Liver (tissue), 10 donors: ENCODE measurements at places on chromosomes 11 and 22.

DNA sequence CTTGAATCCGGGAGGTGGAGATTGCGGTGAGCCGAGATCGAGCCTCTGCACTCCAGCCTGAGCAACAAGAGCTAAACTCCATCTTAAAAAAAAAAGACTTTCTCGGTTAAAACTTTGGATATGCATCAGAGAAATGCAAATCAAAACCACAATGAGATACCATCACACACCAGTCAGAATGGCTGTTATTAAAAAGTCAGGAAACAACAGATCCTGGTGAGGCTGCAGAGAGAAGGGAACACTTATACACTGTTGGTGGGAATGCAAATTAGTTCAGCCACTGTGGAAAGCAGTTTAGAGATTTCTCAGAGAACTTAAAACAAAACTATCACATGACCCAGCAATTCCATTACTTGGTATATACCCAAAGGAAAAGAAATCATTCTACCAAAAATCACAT, 619.4 kb upstream of the KIRREL3 start:
- no peak for DNase-seq

GRCh38 chr11:17641792-17642350, 77.5 kb upstream of the MYOD1 start:
- no peak for DNase-seq

DNA sequence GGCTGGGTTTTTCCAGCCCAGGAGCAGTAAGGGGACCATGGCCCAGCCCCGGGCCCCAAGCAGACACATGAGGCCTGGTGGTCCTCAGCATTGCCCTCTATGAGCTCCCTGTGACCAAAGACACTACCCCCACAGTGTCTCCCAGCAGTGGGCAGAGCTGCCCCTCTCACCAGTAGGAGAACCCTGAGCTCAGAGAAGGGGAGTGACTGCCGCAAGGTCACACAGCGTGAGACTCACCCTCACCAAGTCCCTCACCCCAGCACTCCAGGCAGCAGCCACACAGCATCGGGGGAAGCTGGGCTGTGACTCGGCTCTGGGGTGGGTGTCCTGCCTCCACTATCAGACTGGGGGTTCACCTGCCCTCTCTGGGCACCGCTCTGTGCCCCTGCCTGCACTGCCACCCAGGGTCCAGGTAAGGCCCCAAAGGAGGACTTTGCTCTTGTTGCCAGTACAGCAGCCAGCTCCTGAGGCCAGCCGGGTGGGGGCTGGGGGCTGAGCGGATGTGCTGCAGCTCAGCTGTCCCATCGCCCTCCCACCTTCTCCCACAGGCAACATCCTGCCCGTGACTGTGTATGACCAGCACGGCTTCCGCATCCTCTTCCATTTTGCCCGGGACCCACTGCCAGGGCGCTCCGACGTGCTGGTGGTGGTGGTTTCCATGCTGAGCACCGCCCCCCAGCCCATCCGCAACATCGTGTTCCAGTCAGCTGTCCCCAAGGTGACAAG, 7.9 kb upstream of the SH3BP1 start:
- no peak for DNase-seq

GRCh38 chr11:93668171-93668570, 6.7 kb downstream of the CEP295 start:
- DNase-seq = no peak

- no peak for DNase-seq
Observed at GRCh38 chr11:58727415-58727797, 4.3 kb downstream of the GLYAT start.

GRCh38 chr22:27801616-27802345, at the start of gene MN1:
TSS of gene MN1 (minus strand) at chr22:27801756. CDS start at chr22:27800543, 1,213 bp downstream.
- peak; percentile 39 for DNase-seq

GRCh38 chr11:129644326-129644725, 171.3 kb upstream of the TMEM45B start:
- no peak for DNase-seq

GRCh38 chr22:50531962-50532674, 2.3 kb upstream of the TYMP start:
- DNase-seq = peak; percentile 61

GRCh38 chr11:126197277-126197939, 14.0 kb downstream of the RPUSD4 start:
- no peak for DNase-seq

DNA sequence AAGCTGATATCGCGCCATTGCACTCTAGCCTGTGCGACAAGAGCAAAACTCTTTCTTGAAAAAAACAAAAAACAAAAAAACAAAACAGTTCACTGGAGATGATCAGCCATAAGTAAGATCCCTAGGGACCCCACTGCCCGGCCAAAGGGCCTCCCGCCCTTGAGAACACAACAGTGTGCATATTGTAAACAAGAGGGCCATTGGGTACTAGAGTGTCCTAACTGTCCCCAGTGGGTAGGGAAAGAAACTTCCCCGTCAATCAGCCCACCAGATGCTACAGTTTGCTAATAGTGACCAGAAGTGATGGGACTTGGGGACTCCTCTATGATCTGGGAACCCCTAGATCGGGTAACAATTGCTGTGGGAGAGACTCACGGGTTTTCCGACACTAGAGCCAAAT, 3.7 kb upstream of the ACY3 start:
- DNase-seq = no peak

GRCh38 chr22:34055525-34056200, 135.4 kb upstream of the LARGE1 start:
- DNase-seq = no peak

DNA sequence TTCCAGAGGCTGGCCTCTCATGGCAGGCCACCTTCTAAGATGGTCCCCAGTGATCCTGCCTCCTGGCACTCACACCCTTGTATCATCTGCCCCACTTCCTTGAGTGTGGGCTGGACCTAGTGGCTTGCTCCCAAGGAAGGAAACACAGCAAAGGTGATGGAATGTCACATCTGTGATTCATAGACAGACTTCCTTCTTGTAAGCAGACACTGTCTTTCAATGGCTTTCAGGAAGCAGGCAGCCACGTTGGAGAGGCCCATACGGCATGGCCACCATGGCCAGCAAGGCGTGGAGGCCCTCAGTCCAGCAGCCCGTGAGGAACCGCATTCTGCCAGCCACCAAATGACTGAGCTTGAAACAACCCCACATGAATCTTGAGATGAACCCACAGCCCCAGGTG, 11.3 kb downstream of the LMO1 start:
- no peak for DNase-seq

DNA sequence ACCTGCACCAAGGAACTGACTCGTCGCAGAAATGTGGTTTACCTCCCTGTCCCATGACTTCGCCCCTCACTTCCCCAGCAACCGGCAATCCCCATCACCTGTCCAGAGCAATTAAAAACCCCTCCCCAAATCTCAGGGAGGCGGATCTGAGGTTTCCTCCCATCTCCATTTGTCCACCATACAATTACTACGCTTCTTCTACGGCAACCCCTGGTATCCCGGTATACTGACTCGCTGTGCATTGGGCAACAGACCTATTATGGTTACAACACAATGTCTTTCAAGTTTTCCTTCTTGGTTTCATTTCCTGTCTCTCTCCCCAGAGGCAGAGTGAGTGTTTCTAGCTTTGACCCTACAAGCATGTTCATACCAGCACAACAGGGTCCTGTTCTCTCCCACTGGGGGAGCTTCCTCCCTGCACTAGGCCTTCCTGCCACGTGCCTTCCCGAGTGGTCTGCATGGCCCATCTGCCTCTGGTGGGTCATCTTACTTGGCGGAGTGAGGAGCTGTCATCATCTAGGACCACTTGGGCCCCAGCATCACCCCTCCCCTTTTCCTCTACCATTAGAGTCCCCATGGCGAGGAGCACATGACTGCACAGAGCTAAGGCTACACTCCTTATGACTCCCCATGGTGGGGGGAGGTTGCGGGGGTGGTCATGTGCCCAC, 30.3 kb upstream of the NAP1L4 start:
- no peak for DNase-seq

GRCh38 chr22:45537734-45538181, 35.1 kb downstream of the FBLN1 start:
- no peak for DNase-seq

DNA sequence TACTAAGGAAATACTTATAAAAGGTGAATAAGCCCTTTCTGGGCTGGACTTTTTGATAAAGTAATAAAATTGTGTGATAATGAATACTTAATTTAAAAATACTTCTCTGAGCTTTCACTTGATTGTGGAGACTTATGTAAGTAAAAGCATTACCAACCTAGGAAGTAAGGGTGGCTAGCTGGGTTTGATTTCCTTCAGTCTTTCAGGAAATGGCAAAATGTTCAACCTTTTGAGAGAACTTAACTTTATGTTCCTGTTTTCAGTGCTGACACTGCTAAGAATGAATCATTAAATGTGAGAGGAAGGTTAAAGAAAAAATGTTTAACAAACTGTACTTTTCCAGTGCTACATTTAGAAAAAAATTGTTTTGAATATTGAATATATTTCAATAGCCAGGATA, 900.3 kb downstream of the METTL15 start:
- no peak for DNase-seq

DNA sequence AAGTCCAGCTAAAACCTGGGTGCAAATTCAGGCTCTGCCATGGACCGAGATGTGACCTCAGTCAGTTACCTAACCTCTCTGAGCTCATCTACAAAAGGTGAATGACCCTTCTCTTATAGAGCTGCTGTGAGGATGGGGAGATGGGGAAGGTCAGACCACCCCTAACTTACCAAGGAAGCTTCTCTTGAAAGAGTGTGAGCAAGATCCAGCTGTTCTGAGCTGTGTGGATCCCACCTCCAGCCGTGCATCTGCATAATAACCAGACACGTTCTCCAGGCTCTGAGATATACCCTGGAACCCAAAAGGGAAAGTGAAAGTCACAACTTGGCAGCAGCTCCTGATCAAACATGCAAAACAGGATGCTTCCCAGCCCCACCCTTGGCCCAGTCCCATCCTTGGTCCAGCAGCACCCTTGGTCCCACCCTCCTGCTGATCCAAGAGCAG, at the start of gene APOL3:
APOL3 (minus strand) TSS at position 257 of the 444 bp plus-strand sequence. CDS start 11,700 bp downstream, outside the sequence.
- DNase-seq = no peak

- DNase-seq = no peak
Observed at GRCh38 chr11:122330279-122330965, 214.4 kb upstream of the BLID start.

GRCh38 chr11:34707462-34707840, 86.6 kb downstream of the EHF start:
- no peak for DNase-seq

DNA sequence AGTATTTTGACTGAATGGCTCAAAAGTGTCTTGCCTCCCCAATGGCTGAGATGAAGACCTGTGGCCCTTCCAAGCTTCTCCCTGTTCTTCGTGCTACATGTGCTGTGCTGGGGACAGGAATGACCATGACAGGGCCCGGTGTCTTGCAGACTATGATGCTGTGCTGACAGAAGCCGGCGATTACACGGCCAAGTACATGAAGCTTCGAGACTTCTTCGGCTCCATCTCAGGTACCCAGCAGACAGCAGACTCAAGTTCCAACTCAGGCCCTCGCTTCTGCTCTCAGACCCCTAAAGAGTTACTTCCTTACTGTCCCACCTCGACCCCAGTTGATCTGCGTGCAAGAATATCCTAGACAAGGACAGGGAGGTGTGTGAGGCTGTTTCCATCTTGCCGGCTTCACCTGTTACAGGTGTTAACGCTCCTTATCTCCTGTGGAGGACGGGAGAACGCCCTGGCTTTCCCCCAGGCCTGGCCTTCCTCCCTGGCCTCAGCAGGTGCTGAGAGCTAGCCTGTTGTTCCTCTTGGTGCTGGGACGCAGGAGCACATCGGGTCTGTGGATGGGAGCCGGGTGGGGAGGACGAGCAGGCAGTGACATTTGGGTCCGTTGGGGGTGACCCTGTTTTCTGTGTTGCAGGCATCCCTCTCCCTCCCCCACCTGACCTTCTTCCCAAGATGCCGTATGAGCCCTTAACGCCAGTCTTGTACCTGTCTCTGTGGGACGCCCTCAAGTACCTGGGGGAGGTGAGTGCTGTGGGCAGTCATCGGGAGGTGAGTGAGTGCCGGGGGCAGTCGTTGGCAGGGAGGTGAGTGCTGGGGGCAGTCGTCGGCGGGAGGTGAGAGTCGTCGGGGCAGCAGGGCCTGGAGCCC, 38.1 kb downstream of the GLB1L2 start:
- no peak for DNase-seq

GRCh38 chr11:35017528-35018342, 101.3 kb downstream of the PDHX start:
- DNase-seq = no peak

GRCh38 chr11:83493917-83494316, 207.8 kb upstream of the CCDC90B start:
- no peak for DNase-seq

DNA sequence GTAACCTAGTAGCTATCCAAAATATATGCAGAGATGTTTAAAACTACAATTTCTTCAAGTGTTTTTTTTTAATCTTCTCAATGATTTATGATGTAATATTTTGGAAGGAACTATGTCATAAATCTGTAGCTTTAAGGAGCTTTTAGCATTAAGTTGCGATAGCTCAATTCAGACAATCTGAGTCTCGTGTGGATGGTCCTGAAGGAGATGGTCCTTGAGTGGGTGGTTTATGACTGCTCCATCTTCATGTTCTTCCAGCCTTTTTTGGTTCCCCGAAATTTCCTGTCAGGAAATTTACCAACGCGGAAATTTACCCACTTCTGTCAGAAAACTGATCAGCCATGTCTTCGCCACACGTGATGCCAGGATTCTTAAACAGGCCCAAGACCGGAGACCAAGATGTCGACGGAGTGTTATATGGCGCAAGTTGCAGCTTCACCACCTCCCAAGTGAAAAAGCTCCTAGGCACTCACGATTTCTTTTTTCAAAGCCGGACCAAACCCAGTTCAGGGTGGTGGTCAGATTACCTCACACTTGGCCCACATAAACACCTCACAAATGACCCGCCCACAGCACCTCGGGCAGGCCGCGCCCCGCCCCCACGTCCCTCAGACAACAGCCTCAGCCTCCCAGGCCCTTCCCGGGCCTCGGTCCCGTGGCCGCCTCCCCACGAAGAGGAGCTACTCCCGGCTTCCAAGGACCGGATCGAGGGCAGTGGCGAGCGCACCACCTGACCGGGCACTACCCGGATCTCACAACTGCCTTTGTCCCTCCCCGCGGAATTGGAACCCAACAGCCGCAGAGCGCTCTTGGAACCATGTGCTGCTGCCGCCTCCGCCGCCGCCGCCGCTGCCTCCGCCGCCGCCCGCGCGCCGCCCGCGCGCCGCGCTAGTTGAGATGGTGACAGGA, at the start of gene MORC2:
MORC2 (minus strand) TSS at position 760 of the 909 bp plus-strand sequence. CDS start 885 bp downstream, outside the sequence.
- peak; percentile 85 for DNase-seq

- no peak for DNase-seq
Observed at GRCh38 chr11:43217849-43218248, 93.9 kb upstream of the API5 start.
